ENCODE measurements at places on chromosomes 7 and 10.

GRCh38 chr10:68096913-68097516 lies 12.3 kb upstream of the MYPN start:
- peak; percentile 79 for DNase-seq

GRCh38 chr10:63760708-63761047 lies 239.5 kb downstream of the REEP3 start:
- DNase-seq = no peak

DNA sequence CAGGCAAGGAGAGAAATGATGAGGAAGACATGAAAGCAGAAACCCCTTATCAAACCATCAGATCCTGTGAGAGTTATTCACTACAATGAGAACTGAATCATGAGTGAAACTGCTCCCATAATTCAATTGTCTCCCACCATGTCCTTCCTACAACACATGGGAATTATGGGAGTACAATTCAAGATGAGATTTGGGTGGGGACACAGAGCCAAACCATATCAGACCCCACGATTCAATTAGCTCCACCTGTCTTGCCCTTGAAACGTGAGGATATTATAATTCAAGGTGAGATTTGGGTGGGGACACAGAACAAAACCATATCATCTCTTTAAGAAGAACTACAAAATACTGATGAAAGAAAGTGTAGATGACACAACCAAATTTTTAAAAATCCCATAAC lies 128.9 kb downstream of the IMMP2L start:
- no peak for DNase-seq

GRCh38 chr10:120414946-120415345 lies 42.1 kb upstream of the PLPP4 start:
- peak; percentile 11 for DNase-seq

GRCh38 chr10:6504296-6504695 lies 75.8 kb downstream of the PRKCQ start:
- DNase-seq = no peak

- no peak for DNase-seq
Observed at GRCh38 chr7:94252971-94253370, 141.7 kb upstream of the COL1A2 start.

- DNase-seq = no peak
Observed at GRCh38 chr10:76874176-76874575, 763.4 kb downstream of the KCNMA1 start.

- peak; percentile 91 for DNase-seq
Observed at GRCh38 chr7:123538189-123538714, 3.9 kb upstream of the IQUB start.

- no peak for DNase-seq
Observed at GRCh38 chr7:36037121-36037662, 115.9 kb upstream of the EEPD1 start.

GRCh38 chr7:47453093-47454061 lies 128.5 kb downstream of the TNS3 start:
- no peak for DNase-seq
